Activated CD8-positive, alpha-beta memory T cell treated with anti-CD3 and anti-CD28 coated beads for 1 hour (primary cell): ENCODE measurements at places on chromosomes 2 and 18.

GRCh38 chr2:212021947-212022346 lies 516.7 kb downstream of the ERBB4 start:
- DNase-seq: no peak

DNA sequence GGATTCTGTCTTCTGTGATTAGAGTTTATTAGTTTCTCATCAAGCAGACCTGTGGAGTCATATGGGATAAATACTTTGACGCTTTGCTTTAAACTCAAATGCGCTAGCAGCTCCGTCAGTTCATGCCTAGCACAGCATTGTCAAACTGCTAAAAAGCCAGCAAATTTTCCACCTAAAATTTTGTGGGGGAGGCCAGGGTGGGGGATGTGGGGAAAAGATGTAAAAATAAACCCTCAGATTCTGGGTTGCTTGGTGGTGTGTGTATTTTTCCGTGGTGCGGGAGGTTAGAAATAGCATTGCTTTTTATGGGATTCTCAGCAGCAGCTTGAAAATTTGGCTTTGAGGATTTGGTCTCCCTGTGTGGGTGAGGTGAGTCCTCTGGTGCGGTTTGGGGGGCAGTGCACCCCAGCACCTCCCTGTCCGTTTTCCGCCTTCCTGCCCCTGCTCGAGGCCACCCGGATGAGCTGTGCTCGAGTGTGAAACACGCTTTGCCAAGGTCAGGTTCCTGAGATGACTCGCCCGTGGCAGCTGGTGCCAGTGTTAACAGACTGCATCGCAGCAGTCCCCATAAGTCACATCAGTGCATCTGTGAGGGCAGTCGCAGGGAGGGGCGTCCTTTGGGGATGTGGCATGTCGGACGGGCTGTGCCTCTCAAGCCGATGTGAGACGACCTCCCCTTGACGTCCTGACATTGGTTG lies 65.9 kb downstream of the LDLRAD4 start:
- no peak for DNase-seq

DNA sequence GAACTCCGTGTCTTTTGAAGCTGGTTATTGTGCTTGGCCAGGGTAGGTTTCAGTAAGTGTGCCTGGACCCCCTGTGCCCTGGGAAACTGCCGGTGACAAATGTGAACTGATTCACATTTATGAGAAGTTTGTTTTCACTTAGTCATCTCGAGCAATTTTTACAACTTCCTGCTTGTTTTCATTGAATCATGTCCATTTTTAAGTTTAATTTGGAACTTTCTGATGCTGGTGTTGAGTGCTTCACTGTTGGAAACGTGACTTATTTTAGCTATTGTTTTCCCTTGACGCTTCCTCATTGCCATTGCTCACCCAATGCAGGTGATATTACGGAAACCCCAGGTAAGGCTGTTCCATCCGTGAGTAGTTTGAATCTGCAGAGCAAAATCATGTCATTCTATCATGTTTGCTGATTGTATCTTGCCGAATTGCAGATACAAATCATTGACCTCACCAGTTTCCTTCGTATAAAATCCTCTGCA lies 97.2 kb downstream of the RTN4 start:
- DNase-seq: no peak

DNA sequence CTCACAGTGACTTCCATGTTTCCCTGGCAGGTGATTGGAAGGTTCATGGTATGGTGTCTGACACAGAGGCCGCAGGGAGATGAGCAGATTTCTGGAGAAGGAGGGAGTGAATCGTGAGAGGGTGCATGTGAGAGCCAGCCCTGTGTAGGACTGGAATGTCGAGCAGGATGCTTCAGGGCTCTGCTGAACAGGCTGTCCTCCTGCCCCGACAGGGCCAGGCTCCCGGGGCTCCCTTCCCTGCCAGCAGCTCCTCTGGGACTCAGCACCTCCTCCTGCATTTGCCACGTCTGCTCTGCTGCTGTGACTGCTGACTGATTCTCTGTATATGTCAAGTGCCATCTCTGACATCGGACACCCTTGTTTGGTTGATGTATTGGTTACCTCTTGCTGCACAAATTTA lies 38.5 kb upstream of the INHBB start:
- DNase-seq: no peak

GRCh38 chr2:96119389-96119751 lies 3.0 kb upstream of the ADRA2B start:
- no peak for DNase-seq

DNA sequence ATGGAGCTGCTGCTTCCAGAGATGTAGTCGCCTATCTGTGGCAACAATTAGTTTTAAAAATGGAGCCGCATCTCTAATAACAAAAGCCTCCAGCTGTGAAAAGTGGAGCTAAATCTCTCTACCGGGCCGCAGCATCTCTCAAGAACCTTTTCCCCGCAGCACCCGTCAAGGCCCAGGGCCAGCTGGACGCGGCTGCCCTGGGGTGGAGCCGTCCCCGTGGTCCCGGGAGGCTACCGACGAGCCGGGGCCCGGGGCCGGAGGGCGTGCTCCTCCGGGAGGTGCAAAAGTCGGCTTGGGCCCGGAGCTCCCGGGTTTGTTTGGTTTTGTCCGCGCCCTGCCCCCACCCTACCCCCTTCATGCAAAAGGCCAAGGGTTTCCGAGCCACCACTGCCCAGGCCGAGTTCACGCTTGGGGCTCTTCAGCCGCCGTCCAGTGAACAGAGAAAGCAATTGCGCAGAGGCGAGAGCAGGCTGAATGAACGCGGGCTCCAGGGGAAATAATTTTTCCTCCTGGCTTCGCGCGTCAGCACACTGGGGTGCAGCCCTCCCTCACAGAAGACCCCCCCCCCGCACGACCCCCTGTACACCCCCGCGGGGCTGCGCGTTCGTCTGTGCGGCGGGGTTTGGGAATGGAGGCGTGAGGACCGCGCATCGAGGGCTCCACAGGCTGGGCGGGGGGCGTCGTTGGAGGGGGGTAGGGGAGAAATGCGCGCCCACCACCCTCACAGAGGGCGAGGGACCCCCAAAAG lies 557 bp upstream of the GREB1L start:
- DNase-seq: no peak

DNA sequence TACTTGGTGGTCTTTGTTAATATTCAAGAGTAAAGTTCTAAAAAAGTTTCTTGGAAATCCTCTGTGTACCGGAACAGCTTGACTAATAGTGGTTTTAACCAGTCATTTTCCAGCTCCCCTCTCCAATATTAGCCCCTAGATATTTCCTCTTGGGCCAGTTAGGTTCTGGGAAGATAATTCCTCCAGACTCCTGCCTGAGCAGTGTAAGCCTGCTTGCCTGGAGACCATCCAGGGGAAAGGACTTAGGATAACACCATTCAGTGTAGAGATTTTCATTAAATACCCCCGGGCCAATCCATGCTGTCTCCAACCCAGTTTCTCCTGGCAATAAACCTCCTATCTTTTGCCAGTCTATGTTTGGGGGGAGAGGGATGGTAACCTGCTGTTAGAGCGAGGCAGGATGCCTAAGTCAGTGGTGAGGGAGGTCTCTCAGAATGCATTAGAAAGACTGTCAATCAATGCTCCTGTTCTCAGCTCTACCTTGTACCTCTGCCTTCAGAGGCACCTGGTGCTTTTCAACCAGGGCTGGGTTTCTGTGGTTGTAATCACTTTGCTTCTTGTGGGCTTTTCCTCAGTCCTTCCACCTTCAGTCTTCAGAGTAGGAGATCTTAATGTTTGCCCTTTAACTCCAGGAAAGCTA lies 186.4 kb downstream of the RNF152 start:
- DNase-seq: no peak
